8988T (cell line): ENCODE measurements at places on chromosomes 4 and X.

DNA sequence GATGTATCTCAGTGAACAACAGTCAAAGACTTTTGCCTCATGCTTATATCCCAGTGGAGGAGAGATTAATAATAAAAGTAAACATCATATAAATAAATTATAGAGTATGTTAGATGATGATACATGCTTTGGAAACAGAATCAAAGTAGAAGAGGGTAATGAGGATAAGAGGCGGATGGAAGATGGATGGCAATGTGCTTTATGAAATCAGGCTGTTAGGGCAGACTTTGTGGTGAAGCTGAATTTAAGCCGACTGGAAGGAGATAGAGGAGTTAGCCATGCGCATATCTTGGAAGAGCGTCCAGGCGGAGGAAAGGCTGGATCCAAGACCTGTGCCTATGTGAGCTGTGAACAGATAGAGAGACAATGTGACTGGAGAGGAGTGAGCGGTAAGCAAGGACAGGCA is 74.9 kb upstream of the GUCY1A1 start:
- DNase-seq, result no peak

DNA sequence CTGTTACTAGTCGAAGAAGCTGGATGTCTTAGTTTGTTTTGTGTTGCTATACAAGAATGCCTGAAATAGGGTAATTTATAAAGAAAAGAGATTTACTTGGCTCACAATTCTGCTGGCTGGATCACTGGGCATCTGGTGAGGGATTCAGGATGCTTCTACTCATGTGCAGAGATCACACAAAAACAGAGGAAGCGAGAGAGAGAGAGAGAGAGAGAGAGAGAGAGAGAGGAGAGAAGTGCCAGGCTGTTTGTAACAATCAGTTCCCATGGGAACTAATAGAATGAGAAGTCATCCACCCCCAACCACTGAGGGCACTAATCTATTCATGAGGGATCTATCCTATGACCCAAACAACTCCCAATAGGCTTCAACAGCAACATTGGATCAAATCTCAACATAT is 66.2 kb upstream of the FAM9A start:
- no peak for DNase-seq

DNA sequence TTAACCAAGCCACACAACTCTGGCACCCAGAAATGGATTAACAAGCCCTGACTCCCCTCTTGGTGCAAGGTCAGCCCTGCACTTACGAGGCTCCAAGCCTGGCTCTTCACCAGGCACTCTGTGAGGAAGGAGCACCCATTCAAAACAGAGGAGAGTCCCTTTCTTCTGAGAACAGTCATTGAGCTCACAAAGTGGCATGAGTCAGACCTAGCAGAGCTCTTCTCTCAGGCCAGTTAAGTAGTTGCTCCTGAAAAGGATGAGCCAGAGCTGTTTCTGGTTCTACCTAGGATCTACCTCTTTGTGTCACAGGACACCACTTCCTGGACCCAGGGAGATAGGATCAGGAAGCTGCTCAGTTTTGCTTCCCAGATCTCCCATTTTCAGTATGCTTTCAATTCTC is 48.2 kb downstream of the EVC2 start:
- DNase-seq, result no peak

DNA sequence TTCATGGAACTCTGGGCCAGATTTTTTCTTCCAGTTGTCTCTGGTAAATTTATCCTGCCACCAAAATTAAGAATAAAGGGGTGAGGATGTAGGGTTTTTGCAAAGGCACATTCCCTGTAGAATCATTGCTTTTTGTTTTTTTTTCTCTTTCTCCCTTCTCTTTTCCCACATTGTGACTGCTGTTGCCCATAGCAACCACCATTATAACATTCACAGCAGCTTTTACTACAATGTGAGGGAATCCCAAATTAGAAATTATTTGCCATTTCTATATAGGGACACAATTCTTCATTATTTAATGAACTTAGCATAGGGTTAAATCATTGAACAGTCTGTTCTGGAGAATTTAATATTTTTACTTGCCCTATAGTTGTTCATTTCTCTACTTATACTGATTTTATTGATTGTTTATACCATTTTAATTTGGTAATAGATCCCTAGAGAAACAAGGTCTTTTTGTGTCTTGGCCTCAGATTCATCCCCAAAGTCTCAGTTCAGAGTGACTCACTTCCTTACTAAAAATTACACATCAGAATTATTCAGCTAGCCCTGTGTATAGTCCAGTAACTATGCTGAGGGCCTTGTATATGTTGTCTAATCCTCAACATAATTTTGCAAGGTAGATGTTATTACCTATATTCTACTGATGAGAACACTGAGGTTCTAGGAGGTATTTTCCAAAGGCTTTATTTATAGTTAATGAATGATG is 80.8 kb upstream of the ANK2 start:
- DNase-seq, result no peak

DNA sequence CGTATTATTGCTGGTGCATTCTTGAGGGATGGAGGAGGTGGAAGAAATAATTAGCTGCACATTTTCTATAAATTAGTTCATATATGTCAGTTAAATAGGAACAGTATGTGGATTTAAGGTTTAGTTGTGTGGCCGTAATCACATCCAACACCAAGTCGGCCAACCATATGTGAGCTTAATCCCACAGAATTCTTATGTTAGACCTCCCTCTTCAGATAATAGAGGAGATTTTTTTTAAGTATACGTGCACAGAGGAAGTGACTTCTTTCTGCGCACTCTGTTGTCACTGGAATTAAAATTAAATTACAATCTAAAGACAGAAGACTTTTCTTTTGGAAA is 2.1 kb downstream of the SEPTIN11 start:
- DNase-seq, result no peak

GRCh38 chr4:528296-528695 is 29.3 kb downstream of the PIGG start:
- DNase-seq, result no peak

GRCh38 chrX:52852110-52852860 is 15.6 kb downstream of the XAGE3 start:
- DNase-seq, result no peak

DNA sequence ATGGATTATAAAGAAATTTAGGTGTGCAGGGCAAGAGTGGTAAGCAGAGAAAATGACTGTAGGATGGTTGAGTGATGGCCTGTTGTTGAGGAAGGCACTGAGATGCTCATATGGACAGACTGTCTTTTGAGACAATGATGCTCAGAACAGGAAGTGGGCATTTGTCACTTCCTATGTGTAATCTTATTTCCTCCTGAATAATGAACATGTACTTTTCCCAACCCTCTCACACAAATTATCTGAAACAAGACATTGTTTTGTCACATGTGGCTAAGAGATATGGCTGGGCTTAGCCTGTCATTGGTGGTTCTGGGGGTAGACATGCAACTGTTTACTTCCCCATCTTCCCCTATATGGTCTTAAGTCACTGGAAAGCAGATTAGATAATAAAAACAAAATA is 240.5 kb downstream of the CFAP47 start:
- DNase-seq, result no peak

GRCh38 chrX:150502979-150503897 is 65.2 kb upstream of the MTM1 start:
- DNase-seq, result no peak

GRCh38 chr4:13386405-13387107 is 97.6 kb downstream of the RAB28 start:
- no peak for DNase-seq

GRCh38 chrX:340641-341423 is 22.2 kb upstream of the GTPBP6 start:
- DNase-seq, result no peak

GRCh38 chr4:30822911-30823551 is 102.9 kb downstream of the PCDH7 start:
- no peak for DNase-seq

- DNase-seq, result no peak
These were observed 67.5 kb upstream of the NPY2R start for GRCh38 chr4:155140889-155141288.

DNA sequence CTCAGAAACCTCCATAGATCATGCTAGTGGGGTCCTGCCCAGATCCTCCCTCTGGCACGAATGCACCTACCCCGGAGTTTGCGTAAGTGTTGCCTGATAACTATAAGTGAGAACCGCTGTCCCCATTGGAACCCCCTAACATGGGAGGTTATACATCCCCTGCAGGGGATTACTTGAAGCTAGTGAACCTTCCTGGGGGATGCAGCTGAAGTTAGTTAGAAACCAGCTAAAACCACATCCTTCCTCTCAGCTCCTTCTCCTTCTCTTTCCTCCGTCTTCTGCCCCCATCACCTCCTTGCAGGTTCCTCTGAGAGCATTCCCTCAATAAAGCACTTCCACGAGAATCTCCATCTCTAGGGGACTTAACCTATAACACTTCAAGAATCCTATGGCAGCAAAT is 95.0 kb downstream of the ZNF827 start:
- DNase-seq, result no peak

DNA sequence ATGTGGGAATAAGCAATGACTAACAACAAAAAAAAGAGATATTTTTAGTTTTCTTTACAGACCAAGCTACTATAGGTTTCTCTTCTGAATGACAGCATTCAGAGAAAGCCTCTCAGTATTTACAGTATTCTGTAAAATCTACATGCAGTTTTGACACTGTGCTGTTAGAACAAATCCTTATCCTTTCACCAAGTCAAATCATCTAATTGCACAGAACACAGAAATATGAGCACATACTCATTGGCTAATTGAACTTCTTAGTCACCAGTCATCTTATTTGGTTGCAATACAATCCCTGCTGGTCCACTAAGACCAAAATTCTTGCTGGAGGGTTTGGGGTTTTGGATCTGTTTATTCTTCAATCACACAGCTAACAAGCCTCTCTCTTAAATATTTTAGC is 5.7 kb downstream of the ACOT9 start:
- DNase-seq, result no peak

GRCh38 chrX:118536687-118537461 is 41.3 kb downstream of the DOCK11 start:
- DNase-seq, result no peak

GRCh38 chrX:150680974-150681373 is 12.2 kb upstream of the MTMR1 start:
- no peak for DNase-seq

DNA sequence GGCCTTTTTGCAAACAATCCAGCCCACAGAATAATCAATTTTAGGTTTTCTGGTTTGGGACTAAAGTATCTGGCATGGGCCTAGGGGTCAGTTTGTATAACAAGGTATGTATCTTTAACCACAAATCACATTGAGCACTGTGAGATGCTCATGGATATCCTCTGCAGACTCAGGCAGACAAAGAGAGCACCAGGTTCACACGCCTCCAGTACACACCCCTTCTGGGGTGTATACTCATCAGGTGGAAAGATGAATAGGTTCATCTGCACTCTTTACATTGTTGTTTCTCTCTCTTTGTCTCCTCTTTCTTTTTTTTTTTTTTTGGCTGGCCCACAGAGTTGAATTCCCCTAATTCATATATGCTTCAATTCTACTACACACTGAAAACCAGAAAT is 21.1 kb downstream of the TEC start:
- no peak for DNase-seq

DNA sequence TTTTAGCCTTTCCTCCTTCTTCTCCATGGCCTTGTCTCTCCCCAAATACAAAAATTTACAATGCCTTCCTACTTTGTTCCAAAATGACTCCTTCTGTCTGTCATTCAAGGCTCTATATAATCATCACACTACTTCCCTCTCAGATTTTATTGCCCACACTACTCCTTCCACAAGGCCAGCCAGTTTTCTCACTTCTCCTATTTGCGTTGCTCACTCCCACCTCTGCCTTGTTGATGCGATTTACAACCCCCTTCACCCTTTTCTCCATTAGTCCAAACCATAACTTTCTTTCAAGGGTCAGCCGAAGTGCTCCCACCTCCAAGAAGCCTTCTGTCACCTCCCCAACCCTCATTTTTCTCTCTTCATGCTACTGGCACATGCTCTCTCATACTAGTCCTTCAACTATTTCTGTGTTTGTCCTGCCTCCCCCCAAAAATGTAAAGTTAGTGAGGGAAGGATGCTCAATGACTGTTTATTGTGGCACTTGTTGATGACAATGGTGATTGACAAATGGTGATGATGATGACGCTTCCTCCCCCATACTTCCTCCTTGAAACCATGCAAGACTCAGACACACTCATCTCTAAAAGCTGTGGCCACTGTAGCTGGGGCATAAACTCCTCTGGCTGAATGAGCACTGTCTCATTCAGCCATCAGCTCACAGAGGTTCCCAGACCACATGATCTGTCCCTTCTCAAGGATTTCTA is 2.7 kb upstream of the XKRX start:
- DNase-seq, result no peak

- DNase-seq, result no peak
These were observed 266.3 kb downstream of the SPATA18 start for GRCh38 chr4:52317361-52317879.

DNA sequence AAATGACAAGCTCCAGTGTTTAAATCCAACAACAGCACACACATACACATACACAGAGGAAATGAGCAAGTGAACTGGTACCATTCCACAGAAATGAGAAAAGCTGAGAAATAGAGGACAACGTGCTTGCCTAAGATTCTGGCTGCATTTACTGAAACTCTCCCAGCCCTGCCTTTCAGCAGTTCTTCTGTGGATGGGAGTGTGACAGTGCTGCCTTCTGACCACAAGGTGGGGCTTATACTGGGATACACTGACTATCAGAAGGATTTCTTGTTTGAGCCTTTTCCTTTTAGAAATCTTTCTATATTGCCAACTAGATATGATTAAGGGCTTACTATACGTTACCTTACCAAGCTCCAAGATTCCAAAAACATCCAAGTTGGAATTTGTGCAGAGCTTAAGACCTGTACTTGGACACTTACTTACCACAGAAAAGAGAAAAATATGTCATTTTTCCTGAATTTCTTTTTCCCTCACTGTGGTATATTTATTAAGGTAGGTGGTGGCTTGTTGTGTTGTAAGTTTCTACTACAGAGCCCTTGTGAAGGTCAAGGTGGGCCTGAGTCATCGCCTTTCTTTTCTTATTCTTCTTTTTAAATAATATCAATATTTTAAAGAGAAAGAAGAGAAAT is 10.7 kb upstream of the CXCL8 start:
- peak; percentile 20 for DNase-seq

- DNase-seq, result no peak
These were observed 246.3 kb upstream of the TAPT1 start for GRCh38 chr4:16472537-16472936.

- DNase-seq, result no peak
These were observed 472.7 kb upstream of the DIAPH2 start for GRCh38 chrX:96211953-96212352.
